ENCODE measurements at places on chromosomes 12 and 14. TPM values are rescaled to one million over a fixed set of nuclear protein-coding genes. Genes with fewer than 3 reads are reported as not detected.
A peak's percentile ranks its signal among the peaks of the same experiment; 100 is the strongest.

DNA sequence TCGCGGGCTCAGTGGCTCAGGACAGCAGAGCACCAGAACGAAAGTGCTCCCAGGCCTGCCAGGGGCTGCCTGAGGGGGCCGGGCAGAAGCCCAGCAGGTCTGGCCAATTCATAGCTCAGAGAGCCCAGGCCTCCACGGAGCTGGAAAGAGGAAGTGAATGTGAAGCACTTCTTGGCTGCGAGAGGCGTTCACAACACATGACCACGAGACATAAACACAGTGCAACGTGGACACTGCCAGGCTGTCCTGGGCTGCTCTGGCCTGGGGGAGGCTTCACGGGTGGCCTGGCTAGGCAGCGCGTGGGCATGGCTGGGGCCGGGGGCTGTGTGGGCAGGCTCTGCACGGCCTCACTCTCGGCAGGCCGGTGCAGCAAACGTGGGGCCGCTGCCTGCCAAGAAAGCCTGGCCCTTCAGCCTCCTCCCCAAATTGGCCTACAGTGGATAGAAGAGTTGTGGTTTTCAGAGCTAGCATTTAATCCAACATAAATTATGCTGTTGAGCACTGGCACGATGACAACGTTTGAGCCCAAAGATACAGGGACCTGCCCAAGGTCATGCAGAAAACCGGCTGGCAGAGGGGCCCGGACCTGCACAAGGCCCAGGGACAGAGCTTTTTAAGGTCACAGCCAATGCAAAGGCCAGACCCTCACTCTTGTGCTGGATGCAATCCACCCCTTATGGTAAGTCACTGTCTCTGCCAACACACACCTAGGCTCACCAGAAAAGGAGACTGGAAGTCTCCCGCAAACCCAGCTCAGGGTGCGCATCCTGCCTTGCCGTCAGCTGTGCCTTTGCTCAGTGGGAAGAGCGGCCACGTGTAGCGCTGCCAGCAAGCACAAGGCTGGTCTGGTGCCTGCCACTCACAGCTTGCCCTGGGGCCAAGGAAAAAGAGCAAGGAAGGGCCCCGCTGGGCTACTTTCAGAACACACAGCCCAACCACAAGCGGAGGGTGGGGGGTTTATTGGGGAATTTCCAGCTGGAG is 8.6 kb downstream of the SLC25A29 start:
- DNase-seq, result peak; percentile 74

DNA sequence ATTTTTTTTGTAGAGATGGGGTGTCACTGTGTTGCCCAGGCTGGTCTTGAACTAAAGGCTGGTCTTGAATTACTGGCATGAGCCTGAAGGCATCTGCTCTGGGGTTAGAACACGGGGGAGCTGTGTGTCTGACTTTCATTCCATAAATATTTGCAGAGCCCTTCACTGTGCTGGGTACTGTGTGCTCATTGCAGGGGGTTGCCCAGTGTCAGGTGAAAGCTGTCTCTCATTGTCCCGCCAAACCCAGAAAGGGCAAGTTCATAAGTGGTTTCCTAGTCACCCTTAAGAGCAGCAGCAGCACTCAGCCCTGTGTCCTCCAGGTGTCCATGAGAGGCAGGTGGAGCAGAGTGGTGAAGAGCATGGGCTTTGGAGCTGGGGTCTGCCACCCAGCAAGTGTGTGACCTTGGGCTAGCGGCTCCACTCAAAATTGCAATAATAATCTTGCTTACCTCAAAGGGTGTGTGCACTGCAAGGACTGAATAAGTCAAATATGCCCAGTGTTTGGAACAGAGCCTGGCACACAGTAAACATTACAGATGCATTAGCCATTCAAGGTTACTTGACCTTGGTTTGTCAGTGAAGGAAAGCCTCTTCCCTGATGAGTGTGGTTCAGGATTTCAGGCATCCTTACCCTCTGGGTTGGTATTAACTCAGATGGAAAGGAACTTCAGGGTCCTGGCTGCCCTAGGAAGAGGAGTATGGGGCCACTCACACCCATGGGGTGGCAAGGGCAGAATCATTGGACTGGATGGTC is 4.4 kb upstream of the SMIM41 start:
- no peak for DNase-seq

DNA sequence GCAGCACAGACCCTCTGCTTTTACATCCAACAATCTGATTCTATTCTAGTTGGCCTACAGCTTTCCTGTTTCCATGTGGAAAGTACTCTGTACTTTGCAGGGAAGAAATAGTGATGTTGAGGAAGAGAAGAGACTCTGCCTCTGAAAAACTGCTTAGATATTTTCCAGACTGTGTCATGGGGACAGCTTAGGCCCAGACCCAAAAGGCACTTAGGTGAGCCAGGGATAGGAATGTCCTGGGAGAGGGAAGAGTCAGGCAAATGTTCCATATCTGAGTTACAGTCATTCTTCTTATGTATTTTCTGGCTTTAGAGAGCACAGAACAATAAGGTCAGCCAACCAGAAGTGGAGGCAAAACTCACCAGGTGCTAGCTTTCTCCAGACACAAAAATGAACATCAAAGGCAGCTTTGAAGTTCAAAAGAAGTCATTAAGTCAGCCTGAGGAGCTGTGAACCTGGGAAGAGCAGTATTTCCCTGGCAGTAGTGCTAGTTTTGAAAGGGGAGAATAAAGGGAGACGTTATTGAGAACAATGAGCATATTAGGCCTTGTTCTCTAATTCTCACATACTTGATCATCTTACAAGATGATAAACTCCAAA is 199.7 kb upstream of the LMNTD1 start:
- no peak for DNase-seq

DNA sequence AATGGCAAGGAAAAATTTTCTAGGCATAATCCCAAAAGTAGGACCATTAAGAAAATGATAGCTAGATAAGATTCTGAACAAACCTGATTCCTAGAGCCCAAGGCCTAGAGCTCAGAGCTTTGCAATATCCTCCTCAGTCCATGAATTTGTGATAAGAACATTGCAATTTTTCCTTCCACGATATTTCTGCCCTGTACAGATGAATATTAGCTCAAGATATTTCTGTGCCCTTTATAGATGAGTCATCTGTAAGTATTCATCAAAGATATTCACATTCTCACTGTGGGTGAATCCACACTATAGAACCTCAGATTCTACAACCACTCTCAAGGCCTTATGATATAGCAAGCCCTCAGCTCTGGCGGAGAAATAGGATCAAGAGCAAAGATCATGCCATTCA is 37.5 kb downstream of the EAPP start:
- no peak for DNase-seq

DNA sequence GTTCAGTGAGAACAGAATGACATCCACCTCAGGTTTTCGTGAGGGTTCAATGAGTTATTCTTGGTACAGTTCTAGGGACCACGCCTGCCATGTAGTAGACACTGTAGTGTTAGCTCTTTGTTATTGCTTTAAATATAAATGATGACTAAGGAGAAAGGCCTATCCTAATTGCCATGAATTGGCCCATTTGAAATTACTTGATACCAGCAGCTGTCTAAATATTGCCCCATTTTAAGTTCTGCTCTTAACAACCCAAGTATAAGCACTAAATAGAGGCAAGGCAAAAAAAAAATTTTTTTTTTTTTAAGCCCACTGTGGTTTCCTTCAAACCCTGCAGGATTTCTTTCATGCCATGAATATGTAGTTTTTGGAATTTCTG is 84.5 kb downstream of the BORCS5 start:
- DNase-seq, result no peak

- no peak for DNase-seq
Measured at GRCh38 chr14:89748004-89748403, 206.5 kb downstream of the EFCAB11 start.

DNA sequence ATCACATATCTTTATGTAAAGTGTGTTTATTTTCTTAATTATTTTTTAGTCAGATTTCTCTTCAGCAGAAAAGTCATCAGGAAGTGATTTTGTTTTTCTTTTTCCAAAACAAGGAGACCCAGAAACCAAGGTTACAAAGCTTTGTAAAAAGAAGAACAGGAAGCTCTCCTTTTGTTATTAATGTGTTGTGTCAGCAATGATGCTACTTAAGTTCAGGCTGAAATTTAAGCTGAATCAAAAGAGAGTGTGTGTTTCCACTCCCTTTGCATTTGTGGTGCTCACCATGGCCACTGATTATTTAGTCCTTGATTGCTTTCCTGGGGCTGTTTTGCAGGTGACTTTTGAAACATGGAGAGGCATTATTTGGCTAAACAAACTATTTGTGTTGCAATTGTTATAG is 155.3 kb upstream of the ATP2B1 start:
- DNase-seq, result no peak

GRCh38 chr14:87679866-87680265 is 313.1 kb downstream of the GALC start:
- no peak for DNase-seq

The TMEM233 gene
- total RNA-seq, result 0.23 TPM

- DNase-seq, result no peak
Measured at GRCh38 chr12:77239617-77240016, 174.2 kb upstream of the E2F7 start.

DNA sequence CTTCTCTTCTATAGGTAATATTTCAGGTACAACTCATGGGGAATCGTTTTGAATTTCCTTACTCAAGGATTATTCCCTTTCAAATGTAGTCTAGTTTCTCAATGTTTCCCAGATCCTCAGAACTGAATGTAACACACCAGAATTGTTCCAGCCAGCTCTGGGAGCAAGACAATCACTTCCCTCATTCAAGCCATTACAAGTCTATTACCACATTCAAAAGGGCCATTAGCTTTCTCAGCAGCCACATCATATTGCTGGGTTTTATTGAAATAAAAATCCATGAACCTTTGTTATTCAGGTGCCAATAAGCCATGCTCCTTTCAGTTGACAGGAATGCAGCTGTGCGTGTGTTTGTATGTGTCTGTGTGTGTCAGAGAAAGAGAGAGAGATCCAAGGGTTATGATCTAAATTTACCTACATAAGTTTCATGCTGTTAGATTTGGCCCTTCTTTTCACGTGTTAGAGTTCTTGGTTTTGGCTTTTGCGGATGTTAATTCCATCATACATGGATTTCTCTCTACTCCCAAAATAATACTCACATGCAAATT is 357.7 kb downstream of the BCAT1 start:
- no peak for DNase-seq

GRCh38 chr14:52235866-52236510 is 31.5 kb upstream of the PTGDR start:
- no peak for DNase-seq

The EIF2S3B gene
- total RNA-seq, result 1.1 TPM

The KRT7 gene
- total RNA-seq, result 379 TPM

The NYNRIN gene
- total RNA-seq, result 69.3 TPM

GRCh38 chr14:66117600-66117999 is 368.6 kb upstream of the CCDC196 start:
- DNase-seq, result no peak

DNA sequence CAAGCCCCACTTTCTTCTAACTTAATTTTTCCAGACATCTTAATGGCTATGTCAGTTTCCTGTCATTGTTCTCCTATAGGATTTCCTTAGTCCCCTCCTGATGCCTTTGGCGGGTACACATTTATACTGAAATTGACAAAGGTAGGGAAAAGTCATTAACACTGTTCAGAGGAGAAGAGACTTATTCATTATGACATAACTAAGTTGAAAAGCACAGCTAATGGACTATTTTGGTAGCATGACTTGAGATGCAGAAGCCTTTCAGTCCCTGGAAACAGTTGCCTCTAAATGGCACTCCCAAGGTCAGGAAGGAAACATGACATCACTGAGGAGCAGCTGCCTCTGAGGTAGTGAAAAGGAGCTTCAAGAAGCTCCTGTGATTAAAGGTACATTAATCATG is 317.5 kb upstream of the KITLG start:
- DNase-seq, result no peak

GRCh38 chr14:51014086-51014485 is 69.8 kb upstream of the PYGL start:
- no peak for DNase-seq

GRCh38 chr14:65434216-65434850 is 21.8 kb downstream of the FUT8 start:
- DNase-seq, result no peak

DNA sequence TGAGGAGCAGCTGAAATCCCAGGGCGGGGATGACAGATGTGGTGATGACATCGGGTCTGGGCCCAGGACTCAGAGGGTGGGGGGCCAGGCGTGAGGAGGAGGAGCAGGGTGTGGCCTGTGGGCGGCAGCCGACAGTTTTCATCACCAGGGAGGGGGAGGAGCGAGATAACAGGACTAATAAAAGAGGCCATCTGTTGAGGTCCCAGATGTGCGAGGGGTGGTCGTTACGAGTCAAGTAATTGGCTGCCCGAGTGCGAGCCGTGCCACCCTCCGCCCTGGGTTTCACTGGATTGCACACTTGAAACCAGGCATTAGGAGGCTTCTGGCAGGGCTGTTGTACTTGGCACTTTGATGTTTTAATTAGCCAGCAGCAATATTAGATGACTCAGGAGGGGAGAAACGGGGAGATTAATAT is 67.2 kb downstream of the NOS1 start:
- no peak for DNase-seq

- no peak for DNase-seq
Measured at GRCh38 chr12:94114166-94114565, 34.2 kb upstream of the PLXNC1 start.

- no peak for DNase-seq
Measured at GRCh38 chr14:30994681-30995620, 30.5 kb upstream of the AP4S1 start.

GRCh38 chr14:36844443-36845195 is 183.0 kb downstream of the PAX9 start:
- DNase-seq, result no peak

GRCh38 chr12:117189725-117190209 is 503 bp downstream of the FBXO21 start:
- DNase-seq, result peak; percentile 63

DNA sequence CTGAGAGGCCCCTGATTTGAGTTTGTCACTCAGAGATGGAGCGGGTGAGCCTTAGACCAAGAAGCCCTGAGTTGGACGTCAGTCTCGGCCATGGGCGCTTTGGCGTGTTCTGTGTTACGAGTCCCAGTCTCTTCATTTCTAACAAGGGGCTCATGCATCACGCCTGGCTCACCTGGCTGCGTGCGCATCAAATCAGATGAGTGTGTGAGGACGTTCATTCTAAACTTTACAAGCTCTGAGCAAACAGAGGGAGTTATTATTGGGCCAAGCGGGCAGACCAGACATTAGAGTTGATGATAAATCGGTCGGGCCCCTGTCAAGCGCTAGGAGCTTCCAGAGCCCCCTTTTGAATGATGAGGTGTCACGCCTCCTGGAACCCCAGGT is 117.2 kb downstream of the CALM1 start:
- no peak for DNase-seq

The AMIGO2 gene
- 44.1 TPM for total RNA-seq

Measured in ovary (tissue), 10 donors.